Gastroesophageal sphincter (tissue), 4 donors: ENCODE measurements at places on chromosomes 16 and 17. TPM values are rescaled to one million over a fixed set of nuclear protein-coding genes. Genes with fewer than 3 reads are reported as not detected.

TLCD1 gene
- 1.1 TPM for total RNA-seq

DNA sequence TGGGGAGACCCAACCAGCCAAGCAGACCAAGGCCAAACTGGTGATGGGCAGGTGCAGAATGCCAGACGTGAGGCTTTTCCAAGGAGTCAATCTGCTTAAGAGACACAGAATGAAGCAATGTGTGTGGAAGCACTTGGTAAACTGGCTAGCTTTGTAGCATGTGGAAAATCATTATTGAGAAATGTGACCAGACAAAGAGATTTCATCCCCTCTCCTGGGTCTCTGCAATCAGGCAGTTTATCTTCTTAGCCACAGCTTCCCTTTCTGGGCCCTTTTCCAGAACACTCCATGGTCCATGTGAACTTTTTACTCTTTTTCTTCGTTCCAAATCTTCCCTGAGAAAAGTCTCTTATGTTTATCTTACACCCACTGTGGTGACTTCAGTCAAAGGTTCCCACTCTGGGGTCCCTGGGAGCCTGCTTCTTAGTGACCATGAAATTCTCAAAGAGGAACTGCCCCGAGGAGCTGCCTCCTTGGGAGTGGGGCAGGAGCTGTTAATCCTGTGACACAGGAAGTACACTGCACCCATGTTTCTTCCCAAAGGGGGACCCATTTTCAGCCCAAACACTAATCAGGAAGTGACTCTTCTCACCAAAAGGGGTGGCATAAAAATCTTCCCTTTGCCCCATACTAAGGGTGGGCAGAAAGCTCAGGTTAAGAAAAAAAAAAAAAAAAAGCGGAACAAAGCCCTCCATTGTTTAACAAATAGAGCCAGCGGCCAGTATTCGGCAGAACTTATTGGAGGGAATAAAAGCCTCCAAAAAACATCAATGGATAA is 346.2 kb upstream of the ASIC2 start:
- no peak for ATAC-seq

SLC6A2 gene
- 3.1 TPM for total RNA-seq

- no peak for ATAC-seq
These were observed 22.2 kb downstream of the QPRT start for GRCh38 chr16:29701214-29701555.

SLC9A5 gene
- total RNA-seq, result 0.15 TPM

- no peak for ATAC-seq
These were observed 60.8 kb downstream of the TEX14 start for GRCh38 chr17:58630883-58631522.

DNA sequence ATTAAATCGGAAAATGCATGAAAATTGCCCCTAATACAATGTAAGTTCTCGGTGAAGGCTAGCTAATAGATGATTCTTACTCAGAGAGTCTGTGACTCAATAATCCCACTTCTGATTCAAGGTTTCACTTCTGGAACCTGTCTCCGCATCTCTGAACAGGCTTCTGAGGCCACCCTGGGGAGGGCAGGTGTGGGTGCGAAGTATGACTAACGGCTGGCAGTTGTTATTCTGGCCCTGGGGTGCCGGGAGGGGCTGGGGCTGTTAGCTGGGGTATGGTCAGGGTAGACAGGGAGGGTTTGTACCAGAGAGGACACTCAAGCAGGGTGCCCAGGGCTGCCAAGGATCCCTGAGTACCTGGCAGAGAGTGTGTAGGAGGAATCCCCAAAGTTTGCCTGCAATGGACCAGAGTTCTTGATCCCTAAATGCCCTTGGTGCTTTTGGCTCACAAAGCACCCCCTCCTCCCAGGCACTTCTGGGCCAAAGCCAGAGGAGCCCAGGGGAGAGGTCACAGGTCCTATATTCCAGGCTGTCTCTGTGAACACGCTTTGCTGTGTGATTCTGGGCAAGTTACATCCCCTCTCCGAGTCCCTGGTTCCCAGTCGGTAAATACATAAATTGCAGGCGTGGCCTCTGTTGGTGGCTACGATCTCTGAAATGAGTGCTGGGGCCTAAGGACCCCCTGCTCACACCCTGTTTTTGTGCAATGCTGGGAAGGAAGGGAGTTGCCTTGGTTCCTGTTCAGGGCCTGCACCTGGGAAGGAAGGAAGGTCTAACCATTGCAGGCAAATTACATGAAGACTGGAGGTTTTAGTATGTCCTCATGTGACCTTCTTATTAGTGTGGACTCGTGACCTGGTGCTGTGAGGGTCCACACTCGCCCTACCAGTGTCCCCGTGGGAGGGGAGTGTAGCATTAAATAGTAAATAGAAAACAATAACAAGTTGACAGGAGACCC is 49.9 kb upstream of the CPNE2 start:
- no peak for ATAC-seq

ZPBP2 gene
- not detected for total RNA-seq

GRCh38 chr16:21268236-21268635 is 9.9 kb downstream of the CRYM start:
- no peak for ATAC-seq

- ATAC-seq, result no peak
These were observed 12.0 kb upstream of the KCNJ18 start for GRCh38 chr17:21680366-21680765.

CBFA2T3 gene
- 1.5 TPM for total RNA-seq

DNA sequence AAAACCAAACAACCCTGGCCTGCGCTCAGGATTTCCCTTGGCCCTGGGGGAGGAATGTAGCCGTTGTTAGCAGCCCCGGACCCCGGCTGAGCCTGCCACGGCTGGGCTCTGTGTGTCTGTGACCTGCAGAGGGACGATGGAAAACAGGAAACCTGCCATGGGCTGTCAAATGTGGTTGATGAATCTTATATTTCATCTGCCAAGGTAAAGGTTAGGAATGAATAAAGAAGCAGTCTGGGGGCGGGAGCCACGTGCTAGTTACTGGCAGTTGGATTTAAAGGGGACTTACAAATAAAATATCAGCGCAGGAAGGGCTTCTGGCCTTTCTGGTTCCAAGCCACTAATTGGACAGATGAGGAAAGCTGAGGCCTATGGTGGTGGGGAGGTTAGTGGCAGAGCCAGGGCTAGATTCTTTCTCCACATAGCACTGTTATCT is at the start of gene KRT23:
TSS of gene KRT23 (minus strand) at position 263 of the 436 bp plus-strand sequence. CDS start 1,043 bp downstream, outside the sequence.
- ATAC-seq, result no peak

ZFPM1 gene
- total RNA-seq, result 1.4 TPM
